ENCODE measurements at places on chromosomes 4 and X.

- DNase-seq = no peak
Measured at GRCh38 chr4:146975036-146975435, 29.4 kb upstream of the TTC29 start.

- no peak for DNase-seq
Measured at GRCh38 chr4:94909645-94910044, 151.9 kb downstream of the BMPR1B start.

- DNase-seq = no peak
Measured at GRCh38 chr4:25723409-25723808, 67.8 kb downstream of the SLC34A2 start.

GRCh38 chr4:8732681-8733243, 138.9 kb downstream of the HMX1 start:
- no peak for DNase-seq

DNA sequence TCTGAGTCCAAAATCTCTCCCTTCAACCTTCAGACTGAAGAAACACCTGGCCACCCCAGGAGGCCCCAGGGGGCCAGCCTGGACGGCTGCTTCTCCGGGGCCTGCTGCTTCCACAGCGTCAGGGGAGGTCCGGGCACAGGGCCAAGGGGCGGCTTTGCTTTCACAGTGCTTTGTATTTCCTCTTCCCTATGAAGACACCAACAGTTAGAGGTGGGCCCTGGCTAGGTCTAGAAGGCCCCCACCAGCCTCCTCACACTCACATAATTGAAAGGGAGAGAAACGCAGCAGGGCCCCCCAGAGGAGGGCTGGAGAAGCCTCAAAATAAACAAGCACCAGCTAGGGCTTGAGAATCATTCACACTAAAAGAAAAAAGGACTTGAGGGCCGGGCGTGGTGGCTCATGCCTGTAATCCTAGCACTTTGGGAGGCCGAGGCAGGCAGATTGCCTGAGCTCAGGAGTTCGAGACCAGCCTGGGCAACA, 17.8 kb downstream of the SCD5 start:
- DNase-seq = peak; percentile 68

- DNase-seq = no peak
Measured at GRCh38 chrX:23749576-23749975, 6.5 kb upstream of the ACOT9 start.

DNA sequence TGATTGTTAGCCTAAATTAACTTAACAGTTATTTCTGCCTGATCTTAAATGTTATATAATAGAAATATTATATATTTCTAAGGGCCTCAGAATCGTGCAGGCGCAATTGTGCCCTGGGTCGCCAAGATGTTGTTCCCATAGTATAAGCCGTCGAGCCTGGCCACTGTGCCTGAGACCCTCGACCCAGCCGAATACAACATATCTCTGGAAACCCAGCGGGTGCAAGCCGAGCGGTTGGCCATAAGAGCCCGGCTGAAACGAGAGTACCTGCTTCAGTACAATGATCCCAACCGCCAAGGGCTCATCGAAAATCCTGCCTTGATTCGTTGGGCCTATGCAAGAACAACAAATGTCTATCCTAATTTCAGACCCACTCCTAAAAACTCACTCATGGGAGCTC, 549.8 kb downstream of the KCTD8 start:
- DNase-seq = no peak

GRCh38 chr4:185625503-185625902, 90.2 kb upstream of the PDLIM3 start:
- no peak for DNase-seq

DNA sequence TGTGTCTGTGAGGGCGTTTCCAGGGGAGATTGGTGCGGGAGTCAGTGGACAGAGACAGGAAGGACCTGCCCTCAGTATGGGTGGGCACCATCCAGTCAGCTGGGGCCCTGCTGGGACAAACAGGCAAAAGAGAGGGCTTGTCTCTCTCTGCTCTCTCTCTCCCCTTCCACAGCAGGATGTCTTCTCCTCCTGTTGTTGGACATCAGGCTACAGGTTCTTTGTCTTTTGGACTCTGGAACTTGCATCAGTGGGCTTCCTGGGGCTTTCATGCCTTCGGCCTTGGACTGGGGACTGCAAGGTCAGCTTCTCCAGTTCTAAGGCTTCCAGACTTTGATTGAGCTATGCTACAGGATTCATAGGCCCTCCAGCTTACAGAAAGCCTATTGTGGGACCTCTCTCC, 59.6 kb downstream of the ADGRA3 start:
- no peak for DNase-seq

GRCh38 chr4:110124711-110125110, 73.7 kb downstream of the ELOVL6 start:
- peak; percentile 29 for DNase-seq

DNA sequence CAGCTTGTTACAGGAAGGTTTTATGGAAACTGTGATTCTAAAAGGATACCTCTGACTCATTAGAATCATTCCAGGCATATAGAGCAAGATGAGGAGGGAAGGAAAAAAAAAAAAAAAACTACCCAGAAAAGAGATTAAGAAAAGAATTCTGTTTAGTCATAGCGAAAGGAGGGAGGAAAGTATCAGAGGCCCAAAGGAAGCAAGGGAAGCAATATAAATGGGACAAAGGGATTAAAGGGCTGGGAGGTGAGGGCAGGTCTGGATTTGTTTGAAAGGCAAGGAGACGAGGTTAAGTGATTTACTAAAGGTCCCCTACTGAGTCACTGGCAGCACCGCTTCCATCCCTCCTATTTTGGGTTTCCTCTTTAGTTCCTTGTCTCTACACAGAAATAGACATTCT, 88.6 kb upstream of the IL1RAPL1 start:
- DNase-seq = no peak

DNA sequence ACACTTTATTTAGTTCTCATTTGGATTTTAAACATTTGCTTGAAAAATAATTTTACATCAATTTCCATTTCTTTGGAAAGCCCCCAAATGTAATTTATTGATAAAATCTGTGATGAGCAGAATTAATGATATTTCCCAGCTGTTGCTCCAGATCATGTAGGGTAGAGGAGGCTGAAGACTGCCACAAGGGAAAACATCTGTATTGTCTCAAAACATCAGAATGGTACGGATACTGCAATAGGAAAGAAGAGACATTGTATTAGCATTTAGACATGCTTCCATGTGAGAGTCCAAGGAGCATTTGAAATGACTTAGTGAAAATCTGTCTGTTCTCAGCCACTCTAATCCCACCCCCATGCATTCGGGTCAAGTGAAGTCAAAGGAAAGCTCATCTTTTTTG, 14.4 kb downstream of the ADH1A start:
- no peak for DNase-seq

DNA sequence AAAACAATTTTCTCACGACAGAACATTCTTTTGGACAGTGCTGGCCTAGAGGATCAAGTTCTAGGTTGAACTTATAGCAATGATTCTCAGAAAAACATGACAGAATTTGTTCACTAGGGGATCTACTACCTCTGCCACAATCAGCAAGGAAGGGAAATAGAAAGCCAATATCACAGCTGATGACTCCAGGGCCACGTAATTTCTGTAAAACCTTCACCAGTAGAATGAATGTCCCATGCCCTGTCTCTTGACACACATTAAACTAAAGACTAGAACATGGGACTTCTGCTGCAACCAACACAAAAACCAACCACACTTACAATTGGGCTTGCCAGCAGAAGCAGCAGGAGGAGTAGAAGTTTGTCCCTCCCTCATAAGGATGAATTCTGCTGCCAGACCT, 86.0 kb upstream of the NPFFR2 start:
- DNase-seq = no peak
